GM12891 (cell line): ENCODE measurements at places on chromosomes 7 and 10.

GRCh38 chr7:156886020-156886795 is 6.8 kb downstream of the LMBR1 start:
- no peak for DNase-seq

DNA sequence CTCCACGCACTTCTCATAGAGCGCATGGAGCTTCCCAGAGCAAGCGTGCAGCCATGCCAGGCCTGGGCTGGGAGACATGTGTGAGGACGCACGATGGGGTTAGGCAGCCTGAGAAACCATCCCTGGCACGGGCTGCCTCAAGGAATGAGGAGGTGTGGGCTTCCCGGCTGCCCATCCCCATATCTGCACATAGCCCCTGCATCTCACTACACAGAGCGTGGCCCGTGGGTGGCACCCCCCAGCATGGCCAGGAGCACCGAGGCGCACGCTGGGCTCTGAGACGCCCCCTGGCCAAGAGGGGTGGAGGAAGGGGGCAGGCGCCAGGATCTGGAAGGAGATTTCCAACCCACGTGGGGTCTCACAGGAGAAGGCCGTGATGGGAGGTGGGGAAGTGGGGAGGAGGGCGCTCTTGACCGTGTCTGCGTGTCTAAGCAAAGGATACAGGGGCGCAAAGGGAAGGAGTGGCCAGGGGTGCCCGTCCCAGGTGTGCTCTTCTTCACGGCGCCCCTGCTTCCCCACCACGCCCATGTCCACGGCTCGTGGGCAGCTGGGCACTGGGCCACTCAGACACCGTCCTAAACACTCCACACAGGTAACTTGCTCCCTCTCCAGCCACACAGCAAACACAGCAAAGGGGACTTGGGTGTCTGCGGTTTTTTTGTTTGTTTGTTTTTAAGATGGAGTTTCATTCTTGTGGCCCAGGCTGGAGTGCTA is 340.5 kb downstream of the PTPRN2 start:
- DNase-seq, result no peak

GRCh38 chr7:13992596-13992964 is 3.1 kb upstream of the ETV1 start:
- no peak for DNase-seq

- DNase-seq, result no peak
These were observed 31.7 kb downstream of the ARHGAP12 start for GRCh38 chr10:31896968-31897384.

DNA sequence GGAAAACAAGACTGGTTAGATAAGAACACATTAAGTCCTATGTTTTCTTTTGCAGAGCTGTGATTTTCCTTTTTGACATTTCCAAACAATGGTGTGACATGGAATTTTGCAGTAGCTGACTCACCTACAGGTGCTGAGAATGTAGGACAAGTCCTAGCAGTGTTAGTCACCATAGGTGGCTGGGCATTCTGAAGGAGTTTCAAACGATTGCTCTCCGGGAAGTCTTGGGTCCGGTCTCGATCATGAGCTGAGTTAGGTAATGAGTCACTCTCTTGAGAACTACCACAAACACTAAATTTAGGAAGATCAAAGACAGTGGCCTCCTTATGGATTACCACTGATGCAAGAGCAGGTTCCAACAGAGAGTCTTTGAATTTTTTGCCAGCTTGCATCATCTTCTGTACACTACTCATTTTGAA is 3.6 kb downstream of the FIGNL1 start:
- no peak for DNase-seq

GRCh38 chr10:32793033-32793432 is 165.0 kb downstream of the ITGB1 start:
- DNase-seq, result no peak

GRCh38 chr7:4687956-4688355 is 5.9 kb downstream of the FOXK1 start:
- DNase-seq, result no peak

GRCh38 chr10:30812018-30812851 is 182.7 kb upstream of the LYZL2 start:
- no peak for DNase-seq

GRCh38 chr10:131896403-131896802 is 4.4 kb upstream of the PPP2R2D start:
- no peak for DNase-seq

DNA sequence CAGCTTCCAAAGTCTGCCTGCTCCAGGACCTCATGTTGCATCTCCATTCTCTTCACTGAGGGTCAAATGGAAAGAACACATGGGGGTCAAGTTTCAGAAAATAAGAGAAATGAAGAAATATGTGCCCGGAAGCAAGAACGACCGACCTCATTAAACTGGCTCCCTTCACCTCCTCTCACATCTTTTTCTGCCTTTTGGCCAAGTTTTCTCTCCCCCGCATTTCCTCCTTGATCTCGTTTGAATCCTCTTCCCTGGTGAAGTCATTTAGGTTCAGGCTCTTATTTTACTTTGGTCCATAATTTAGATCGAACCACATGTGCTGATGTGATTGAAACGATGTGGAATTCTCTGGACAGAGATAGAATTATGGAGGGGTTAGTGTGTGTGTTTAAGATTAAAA is 44.2 kb downstream of the EGFR start:
- DNase-seq, result no peak

GRCh38 chr7:155291045-155291530 is 6.6 kb upstream of the INSIG1 start:
- DNase-seq, result no peak

DNA sequence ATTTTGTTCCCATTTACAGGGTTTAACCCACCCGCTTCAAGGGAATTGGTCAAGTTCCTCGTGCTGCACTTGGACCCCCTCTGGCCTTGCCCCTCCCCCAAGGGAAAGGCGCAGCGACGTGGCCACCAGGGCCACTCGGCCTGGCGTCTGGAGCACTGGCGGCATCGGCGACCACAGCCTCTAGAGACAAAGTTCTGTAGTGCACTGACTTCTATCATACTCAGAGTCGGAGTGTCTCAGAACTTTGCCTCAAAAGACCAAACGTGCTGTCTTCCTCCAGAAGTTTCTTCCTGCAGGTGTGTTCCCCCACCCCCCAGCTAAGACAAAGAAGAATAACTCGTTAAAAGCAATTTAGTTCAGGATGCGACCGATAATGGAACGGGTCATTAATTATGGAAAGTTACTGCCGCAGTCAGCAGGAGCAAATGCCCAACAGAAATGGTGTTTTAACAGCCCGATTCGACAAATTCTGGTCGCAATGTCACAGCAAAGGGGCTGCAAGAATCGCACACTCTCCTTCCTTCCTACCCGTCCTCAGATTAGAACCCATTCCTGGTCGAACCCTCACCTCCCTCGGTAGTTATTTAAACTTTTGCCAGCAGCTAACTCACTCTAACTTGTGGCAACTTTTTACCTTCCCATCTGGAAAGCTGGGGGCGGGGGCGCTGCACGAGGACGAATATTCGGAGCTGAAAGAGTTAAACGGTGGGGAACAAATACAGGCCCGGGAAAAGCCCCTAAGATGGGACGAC is 202.1 kb upstream of the NFE2L3 start:
- no peak for DNase-seq

GRCh38 chr10:90413196-90413595 is 444.6 kb downstream of the HTR7 start:
- DNase-seq, result no peak

GRCh38 chr10:96656839-96657238 is 63.5 kb downstream of the PIK3AP1 start:
- no peak for DNase-seq

DNA sequence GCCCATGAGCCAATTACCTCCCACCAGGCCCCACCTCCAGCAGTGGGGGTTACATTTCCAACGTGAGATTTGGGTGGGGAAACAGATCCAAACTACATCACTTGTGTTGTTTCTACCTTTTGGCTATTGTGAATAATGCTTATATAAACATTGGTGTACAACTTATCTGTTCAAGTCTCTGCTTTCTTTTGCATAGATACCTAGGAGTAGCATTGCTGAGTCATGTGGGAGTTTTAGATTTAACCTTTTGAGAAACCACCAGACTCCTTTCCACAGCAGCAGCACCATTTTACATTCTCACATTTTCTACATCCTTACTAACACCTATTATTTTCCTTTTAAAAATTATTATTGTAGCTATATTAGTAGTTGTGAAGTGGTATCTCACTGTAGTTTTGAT is 14.4 kb upstream of the FRA10AC1 start:
- no peak for DNase-seq

- DNase-seq, result no peak
These were observed 106.6 kb downstream of the DKK1 start for GRCh38 chr10:52420656-52421055.

GRCh38 chr7:36048902-36049240 is 104.2 kb upstream of the EEPD1 start:
- no peak for DNase-seq

DNA sequence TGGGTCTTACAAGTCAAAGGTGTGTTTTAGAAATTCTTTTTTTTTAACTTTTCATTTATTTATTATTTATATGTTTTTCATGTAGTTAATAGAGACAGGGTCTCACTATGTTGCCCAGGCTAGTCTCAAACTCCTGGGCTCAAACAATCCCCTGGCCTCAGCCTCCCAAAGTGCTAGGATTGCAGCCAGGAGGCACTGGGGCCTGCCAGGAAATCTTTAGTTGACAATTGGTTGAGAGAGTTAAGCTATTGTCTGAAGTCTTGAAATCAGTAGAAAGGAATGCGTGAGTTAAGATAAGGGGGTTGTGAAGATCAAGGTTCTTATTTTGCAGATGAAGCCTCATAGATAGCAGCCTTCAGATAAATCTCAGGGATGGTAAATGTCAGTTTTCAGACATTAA is 245.4 kb upstream of the GALNT17 start:
- no peak for DNase-seq

- DNase-seq, result no peak
These were observed 140.0 kb downstream of the RAPGEF5 start for GRCh38 chr7:22216832-22217475.

- DNase-seq, result no peak
These were observed 261.8 kb upstream of the RNF32 start for GRCh38 chr7:156378806-156379205.

- no peak for DNase-seq
These were observed 18.5 kb upstream of the SRGN start for GRCh38 chr10:69069090-69070042.

- no peak for DNase-seq
These were observed 34.8 kb downstream of the BNIP3 start for GRCh38 chr10:131946880-131947279.

DNA sequence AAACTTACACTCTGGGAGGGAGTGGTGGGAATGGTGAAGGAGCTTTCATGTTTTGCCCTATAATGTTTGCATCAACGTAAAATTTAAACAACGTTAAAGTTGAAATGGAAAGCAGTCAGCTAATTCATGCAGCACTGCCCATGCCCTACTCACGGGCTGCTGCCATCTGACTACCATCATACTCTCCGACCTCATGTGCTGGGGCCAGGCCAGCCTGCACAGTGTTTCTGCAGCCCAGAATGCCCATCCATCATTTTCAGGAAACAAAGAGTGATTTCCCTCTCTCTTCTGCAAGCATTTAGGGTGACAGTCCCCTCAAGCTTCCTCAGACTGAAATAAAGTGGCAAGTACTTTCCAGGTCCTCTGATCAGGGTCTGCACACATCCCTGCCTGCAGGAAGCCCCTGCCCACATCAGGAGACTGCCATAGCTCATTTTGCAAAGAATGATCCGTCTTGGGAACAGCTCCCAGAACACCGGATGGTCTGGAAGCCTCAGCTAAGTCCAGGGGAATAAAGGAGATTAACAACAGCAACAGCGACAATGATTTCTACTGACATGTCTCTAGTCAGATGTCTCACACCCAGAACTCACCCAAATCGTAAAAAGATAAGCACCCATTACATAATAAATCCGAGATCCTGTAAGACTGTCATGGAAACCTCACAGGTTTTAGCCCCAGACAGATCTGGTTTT is 40.3 kb downstream of the ARHGAP22 start:
- DNase-seq, result no peak

- DNase-seq, result no peak
These were observed 49.9 kb upstream of the TMEM248 start for GRCh38 chr7:66871076-66871475.

DNA sequence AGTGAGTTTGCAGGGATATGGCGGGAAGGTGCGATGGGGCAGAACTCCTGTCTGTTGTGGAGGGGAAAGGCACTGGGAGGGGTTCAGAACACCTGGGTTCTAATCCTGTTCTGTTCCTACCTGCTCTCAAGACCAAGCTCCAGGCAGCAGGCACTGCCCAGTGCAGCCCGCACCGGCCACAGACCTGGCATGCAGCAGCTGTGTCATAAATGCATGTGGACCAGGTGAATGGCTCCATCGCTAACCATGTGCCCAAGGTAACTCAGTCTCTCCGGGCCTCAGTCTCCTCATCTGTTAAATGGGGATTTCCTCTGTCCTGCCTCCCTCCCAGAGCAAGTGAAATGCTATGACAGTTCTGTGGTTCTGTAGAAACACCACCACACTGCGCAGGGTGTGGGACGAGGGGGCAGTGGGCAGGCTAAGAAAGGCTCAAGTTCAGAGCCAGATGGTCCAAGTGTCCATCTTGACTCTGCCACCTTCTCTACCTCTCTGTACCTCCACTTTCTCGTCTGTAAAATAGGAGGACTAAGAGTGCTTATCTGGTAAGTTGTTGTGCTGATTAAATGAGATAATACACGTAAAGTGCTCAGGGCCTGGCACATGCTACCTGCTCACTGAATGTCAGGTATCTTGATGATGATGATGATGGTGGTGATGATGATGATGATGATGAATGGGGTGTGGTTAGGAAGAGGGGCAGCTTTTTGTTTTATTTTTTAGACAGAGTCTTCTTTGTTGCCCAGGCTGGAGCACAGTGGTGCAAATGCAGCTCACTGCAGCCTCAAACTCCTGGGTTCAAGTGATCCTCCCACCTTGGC is 22.9 kb downstream of the ATP6V1F start:
- DNase-seq, result no peak

DNA sequence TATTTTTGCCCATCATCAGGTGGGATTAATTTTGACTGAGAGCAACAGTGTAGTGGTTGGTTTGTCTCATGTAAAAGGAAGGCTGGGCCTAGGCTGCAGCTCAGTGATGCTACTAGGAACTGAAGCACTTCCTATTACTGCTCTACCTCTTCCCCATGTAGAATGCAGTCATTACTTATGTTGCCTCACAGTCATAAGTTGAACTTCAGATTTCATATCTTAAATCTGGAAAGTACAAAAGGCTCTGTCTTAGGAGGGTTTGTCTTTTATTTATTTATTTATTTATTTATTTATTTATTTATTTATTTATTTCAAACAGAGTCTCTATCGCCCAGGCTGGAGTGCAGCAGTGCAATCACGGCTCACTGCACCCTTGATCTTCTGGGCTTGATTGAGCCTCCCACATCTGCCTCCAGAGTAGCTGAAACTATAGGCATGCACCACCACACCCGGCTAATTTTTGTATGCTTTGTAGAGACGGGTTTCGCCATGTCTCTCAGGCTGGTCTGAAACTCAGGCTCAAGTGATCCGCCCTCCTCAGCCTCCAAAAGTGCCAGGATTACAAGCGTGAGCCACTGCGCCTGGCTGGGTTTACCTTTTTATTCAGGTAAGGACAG is 721.7 kb upstream of the GALNT17 start:
- DNase-seq, result no peak

- no peak for DNase-seq
These were observed 31.2 kb downstream of the ABLIM1 start for GRCh38 chr10:114626841-114627240.

- DNase-seq, result peak; percentile 69
These were observed at the start of gene FAM241B for GRCh38 chr10:69629897-69630650. FAM241B (plus strand) TSS chr10:69630247; CDS start chr10:69631744, 1,497 bp downstream.
